Breast epithelium (tissue), 4 donors: ENCODE measurements at places on chromosomes 16 and 17. TPM values are rescaled to one million over a fixed set of nuclear protein-coding genes. Genes with fewer than 3 reads are reported as not detected.

GRCh38 chr16:1377406-1378010 is 25.8 kb downstream of the GNPTG start:
- DNase-seq: no peak

Gene RPH3AL
- total RNA-seq: 15.7 TPM

Gene PPY
- total RNA-seq: not detected

- no peak for DNase-seq
Observed at GRCh38 chr17:51344532-51344931, 84.2 kb downstream of the UTP18 start.

Gene SLC47A2
- total RNA-seq: 0.66 TPM

Gene SGSH
- total RNA-seq: 38.1 TPM
